Naive thymus-derived CD8-positive, alpha-beta T cell (primary cell): ENCODE measurements at places on chromosomes 12 and 14.

- DNase-seq, result no peak
These were observed 472.9 kb downstream of the NOVA1 start for GRCh38 chr14:26124896-26125438.

- DNase-seq, result no peak
These were observed 221.2 kb downstream of the NELL2 start for GRCh38 chr12:44654646-44655639.

DNA sequence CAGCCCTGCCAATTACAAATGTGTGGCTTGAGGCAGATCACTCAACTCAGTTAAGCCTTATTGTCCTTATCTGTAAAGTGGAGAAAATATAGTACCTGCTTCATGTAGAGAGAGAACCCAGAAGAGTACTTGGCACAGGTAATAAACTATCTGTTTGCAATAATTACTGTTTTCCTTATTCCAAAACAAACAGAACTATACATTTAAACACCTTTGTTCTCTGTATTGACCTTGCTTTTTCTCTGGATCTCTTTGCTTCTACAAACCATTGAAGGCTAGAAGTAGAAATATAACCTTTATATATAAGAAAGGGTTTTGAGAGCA is 70.8 kb upstream of the SRSF5 start:
- DNase-seq, result no peak

DNA sequence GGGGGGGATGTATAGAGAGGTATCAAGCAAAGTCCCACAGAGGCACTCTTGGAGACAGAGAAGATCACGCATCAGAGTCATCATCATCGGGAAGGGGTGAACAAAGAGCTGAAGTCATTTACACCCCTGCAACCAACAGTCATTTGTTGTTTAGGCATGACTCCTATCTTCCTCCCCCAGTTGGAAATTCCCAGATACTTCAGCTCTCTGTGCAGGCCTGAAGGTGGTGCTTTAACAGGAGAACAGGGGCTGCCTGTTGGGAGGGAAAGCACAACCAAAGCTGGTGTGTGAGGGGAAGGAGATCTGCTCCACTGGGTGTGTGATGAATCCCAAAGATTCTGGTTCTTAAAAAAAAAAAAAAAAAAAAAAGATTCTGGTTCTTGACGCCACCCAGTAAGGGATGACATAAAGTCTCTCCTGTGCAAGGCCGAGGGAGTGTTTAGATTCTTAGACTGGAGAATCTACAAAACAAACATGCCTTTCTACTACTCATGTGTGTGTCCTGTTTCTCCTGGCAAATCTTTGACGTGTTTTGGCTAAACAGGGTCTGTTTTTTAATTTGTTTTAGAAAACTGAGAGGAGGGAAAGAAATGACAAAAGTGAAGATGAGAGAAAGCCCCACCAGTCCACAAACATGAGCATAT is 121.0 kb upstream of the ARHGAP5 start:
- DNase-seq, result no peak

DNA sequence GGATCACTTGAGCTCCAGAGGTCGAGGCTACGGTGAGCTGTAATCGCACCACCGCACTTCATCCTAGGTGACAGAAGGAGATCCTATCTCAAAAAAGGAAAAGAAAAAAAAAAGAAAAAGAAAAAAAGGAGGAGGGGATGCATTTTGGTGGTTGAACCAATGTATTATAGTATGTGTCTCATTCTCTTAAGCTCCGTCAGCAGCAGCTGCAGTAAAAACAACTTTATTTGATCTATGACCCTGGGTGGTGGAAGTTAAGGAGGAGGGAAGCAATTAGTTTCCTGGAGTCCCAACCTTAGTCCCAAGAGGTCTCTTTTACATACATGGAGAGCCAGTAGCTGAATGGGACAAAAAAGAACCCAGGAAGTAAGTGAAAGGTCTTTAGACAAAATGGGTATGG is 26.8 kb upstream of the APOF start:
- no peak for DNase-seq

DNA sequence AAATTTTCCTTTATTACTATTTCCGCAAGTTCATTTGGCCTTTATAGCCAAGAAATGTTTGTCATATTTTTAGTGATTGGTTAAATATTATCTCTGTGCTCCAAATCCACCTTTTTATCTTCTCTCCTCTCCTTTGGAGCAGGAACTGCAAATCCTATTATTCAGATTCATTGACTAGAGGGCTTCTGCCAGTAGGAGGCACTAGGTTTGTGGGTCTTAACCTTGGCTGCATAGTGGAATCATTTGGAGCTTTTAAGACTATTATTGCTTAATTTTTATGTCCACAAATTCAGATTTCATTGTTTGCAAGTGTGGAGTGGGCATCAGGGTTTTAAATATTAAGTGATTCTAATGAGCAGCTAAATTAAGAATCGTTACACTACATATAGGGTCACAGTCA is 75.3 kb upstream of the SYT10 start:
- DNase-seq, result no peak
